ENCODE measurements at places on chromosomes 1 and 21. TPM values are rescaled to one million over a fixed set of nuclear protein-coding genes. Genes with fewer than 3 reads are reported as not detected.

Gene DONSON
- 13.4 TPM for polyA plus RNA-seq

GRCh38 chr1:150127868-150128267, 21.8 kb upstream of the PLEKHO1 start:
- no peak overlapping the region for H3K27ac ChIP-seq
- no peaks in the 10 kb centered on the region for H3K4me1 ChIP-seq
- no peaks in the 10 kb centered on the region for H3K27me3 ChIP-seq
- DNase-seq, result no peak
- no peaks in the 10 kb centered on the region for H3K36me3 ChIP-seq
- H3K4me3 ChIP-seq, result no peak overlapping the region

- H3K4me1 ChIP-seq, result no peaks in the 10 kb centered on the region
- no peaks in the 10 kb centered on the region for H3K36me3 ChIP-seq
- no peak overlapping the region for H3K27ac ChIP-seq
- H3K27me3 ChIP-seq, result no peaks in the 10 kb centered on the region
- no peak overlapping the region for H3K4me3 ChIP-seq
These were observed 68.4 kb downstream of the SNRPE start for GRCh38 chr1:203929741-203930309.

- H3K4me1 ChIP-seq, result no peaks in the 10 kb centered on the region
- H3K4me3 ChIP-seq, result no peak overlapping the region
- H3K36me3 ChIP-seq, result no peaks in the 10 kb centered on the region
- H3K27me3 ChIP-seq, result no peaks in the 10 kb centered on the region
- H3K27ac ChIP-seq, result no peak overlapping the region
These were observed 123.2 kb downstream of the NR5A2 start for GRCh38 chr1:200150721-200151120.

- H3K4me3 ChIP-seq, result no peak overlapping the region
- H3K27ac ChIP-seq, result no peak overlapping the region
- no peaks in the 10 kb centered on the region for H3K4me1 ChIP-seq
These were observed 45.0 kb downstream of the DUSP10 start for GRCh38 chr1:221696718-221697461.

- H3K27me3 ChIP-seq, result no peaks in the 10 kb centered on the region
- peak overlapping the region; percentile 75 for H3K27ac ChIP-seq
- no peak for DNase-seq
- H3K4me3 ChIP-seq, result no peak overlapping the region
These were observed 25.4 kb downstream of the DMAP1 start for GRCh38 chr1:44238660-44239059.

GRCh38 chr1:164619006-164619784, 60.2 kb downstream of the PBX1 start:
- no peak overlapping the region for H3K4me3 ChIP-seq
- peak overlapping the region; percentile 73 for H3K27ac ChIP-seq

DNA sequence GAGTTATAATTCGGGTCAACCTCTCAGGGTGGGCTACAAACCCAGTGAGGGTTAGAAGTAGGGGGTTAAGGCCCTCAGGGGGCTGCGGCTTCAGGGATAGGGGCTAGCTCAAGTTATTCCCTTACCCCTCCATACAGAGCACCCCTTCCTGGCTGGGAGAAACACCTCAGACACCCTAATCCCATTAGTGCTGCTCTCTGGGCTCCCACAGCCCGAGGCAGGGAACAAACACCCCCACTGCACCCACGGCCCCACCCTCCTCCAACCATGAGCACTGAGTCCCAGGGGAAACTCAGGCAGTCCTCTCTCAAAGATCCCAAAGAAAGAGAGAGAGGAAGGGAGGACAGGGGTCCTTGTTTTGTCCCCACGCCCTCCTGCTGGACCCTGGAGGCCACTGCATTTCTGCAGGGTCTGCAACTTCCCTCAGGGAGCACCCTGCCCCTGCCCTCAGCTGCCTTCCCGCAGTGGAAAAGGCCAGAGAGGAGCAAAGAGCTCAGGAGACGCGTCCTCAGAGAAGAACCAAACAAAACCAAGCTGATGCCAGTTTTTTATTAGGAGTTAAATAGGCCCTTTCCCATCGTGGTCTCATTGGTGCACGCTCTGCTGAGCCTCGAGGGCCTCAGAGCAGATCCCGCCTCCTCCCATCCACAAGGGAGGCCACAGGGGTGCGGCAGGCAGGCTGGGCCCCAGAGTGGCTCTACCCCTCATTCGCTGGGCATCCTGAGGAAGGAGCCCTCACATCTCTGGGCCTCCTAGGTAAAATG, 1.4 kb upstream of the S100A4 start:
- peaks cover 80% of the 10 kb centered on the region for H3K4me1 ChIP-seq
- DNase-seq, result no peak
- no peaks in the 10 kb centered on the region for H3K36me3 ChIP-seq

GRCh38 chr1:154940651-154941194, 4.2 kb upstream of the PMVK start:
- H3K36me3 ChIP-seq, result peaks cover 17% of the 10 kb centered on the region
- peaks cover 19% of the 10 kb centered on the region for H3K4me1 ChIP-seq
- H3K4me3 ChIP-seq, result no peak overlapping the region
- H3K27me3 ChIP-seq, result no peaks in the 10 kb centered on the region
- no peak for DNase-seq
